Stimulated activated CD4-positive, alpha-beta T cell treated with anti-CD3 and anti-CD28 coated beads, Interleukin-12 subunit alpha, Interleukin-12 subunit beta, amount 100 ng/mL, for 4 hours (primary cell): ENCODE measurements at places on chromosomes 12 and 14.
A peak's percentile ranks its signal among the peaks of the same experiment; 100 is the strongest.

- DNase-seq = peak; percentile 74
Observed at GRCh38 chr12:107320033-107320928, 226.9 kb upstream of the CRY1 start.

DNA sequence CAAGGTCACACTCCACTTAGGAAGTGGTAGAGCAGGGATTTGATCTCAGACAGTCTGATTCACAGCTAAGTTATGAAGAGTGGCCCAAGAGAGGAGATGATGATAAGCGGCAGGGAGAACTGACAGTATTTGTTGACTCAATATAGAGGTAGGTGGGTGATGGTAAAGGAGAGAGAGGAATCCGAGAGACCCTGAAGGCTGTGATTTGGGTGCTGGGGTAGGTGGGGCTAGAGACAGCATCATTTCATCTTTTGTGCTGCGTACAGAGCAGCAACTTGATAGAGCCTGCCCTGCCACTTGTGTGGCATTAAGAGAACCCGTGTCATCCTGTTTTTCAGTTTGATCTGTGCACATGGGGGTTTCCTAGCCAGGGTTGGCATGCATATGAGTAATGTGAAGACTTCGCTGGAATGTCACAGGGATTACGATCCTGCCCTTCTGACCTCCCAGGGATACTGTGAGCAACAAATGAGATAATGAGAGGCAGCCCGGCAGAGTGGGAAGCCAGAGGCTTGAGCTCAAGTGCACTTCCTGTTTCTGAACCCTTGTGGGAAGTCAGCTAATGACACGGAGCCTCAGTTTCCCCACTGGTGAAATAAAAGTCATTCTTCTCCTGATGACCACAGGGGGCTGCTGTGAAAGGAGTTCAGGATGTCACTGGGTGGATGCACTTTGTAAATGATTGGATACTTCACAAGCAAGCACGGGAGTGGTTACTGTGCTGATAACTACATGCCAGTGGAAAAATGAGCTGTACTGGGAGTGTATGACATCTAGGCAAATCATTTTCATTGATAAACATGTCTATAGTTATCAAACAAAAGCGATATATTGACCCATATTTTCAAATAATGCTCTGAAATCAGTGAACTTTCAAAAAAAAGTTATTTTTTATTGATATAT lies 59.5 kb upstream of the IGF1 start:
- no peak for DNase-seq

DNA sequence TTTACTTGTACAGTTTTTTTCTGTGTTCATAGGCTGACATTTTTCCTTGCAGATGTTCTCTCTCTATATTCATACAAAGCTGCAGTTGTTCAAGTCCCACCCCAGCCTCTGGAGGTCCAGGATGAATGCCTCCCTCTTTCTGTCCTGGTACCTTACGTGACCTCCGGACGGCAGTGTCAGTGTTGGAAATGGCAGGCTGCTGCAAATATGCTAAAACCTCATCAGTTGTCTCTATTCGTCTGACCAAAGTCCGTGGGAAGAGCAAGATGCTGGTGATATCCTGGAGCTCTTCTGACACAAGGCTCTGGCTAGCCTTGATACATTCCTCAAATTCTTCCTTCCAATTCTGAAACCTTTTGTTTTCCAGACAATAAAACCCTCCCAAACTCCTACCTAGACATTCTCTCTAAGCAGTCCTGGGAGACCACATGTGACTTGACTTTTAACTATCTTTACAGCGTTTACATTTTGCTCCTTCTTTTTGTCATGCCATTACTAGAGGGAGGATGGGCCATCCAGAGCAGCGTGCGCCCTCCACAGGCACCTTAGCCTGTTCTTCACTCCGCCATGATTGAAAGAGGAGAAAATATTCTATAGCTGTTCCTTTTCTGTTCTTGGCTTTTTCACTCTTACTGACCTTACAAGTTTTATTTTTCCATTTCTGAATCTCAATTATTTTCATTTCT lies 143.6 kb downstream of the RGS6 start:
- DNase-seq = no peak

DNA sequence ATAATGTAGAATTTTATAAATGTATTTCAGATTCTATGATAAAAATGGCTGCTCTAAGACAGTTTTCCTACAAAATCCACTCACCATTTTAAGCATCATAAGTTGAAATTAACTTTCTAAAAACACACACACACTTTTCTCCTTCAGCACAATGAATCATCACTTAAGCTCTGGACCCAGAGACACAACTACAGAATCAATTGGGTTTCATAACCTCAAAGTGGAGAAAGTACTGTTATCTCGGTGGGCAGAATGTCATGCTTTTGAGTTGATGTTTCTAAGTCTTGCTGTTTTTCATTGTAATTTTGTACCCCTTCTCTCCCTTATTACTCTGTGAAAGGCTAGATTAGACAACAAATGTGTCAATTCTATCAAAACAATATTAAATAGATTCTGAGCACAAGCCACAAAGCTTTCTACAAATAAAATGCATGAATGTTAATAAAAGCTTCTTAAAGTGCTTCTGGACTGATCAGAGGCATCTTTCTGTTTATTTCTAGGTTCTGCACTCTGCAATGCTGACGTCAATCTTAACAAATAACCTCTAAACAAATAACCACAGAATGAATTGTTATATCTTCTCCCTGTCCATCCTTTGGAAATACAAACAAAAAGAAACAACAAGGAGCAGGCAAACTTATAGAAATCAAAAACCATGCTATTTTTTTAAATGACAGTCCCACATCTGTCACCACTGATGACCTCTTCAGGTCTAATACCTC lies 8.2 kb downstream of the IPO8 start:
- DNase-seq = no peak

DNA sequence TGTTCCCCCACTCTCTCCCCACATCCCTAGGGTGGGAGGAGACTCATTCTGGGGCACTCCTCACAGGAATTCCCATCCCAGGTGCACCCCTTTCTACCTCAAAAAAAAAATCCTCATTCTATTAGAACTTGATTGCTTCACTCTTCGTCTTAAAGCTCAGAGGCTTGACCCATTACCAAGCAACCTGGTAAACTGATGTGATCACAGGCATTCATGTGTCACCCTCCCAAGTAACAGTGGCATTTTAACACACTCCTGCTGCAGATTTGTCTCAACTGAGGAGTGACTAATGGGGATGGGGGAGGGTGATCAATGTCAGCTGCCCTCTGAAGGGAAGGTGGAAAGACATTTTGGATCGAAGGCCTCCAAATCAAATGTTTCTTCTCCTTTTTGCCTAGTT lies 78.1 kb upstream of the PTHLH start:
- no peak for DNase-seq

DNA sequence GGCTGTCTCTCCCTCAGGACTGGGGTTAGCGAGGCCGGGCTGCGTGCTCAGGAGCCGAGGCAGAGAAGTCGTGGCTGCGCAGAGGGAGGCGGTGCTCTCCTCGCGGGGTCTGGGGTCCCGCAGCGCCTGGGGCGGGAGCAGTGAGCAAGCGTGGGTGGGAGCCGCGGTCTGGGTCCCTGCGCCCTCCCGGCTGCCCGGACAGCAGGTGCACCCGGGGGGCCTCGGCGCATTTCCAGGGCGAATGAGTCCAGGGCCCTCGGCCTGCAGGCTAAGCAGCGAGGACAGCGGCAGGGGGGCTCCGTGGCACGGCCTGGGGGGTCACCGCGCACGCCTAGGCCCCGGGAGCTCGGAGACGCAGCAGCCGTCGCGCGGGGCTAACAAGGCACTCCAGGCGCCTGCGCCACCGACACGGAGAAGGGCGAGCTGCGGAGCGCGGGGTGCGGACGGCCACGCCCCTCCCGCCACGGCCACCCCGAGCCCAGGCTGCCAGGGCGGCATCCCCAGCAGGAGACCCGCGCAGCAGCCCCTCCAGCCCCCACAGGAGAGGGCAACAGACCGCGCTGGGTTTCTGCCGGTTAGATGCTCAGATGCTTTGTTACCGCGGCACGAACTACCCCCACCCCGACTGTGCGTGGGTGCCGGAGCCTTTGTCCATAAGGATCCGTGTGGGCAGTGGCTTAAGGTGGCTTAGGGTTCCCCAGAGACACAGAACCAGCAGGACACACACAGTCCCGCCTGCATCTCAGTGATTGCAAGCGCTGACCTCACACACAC lies 117.7 kb upstream of the C14orf180 start:
- no peak for DNase-seq

- DNase-seq = no peak
Observed at GRCh38 chr14:66234411-66234810, 251.8 kb upstream of the CCDC196 start.

GRCh38 chr12:89999699-90000505 lies 291.3 kb upstream of the ATP2B1 start:
- DNase-seq = no peak

DNA sequence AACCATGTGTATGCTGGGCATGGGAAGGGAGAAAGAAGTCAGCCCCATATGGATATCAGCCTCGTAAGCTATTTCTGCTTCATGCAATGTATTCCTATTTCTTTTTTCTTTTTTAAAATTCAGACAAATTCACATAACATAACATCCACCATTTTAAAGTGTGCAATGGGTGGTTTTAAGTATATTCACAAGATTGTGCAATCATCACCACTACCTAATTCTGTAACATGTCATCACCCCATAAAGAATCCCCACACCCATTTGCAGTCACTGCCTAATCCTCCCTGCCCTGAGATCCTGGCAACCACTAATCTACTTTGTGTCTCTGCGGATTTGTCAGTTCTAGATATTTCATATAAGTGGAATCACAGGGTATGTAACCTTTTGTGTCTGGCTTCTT lies 9.5 kb downstream of the POMT2 start:
- DNase-seq = no peak

GRCh38 chr14:76564471-76565422 lies 188.8 kb downstream of the ESRRB start:
- no peak for DNase-seq

DNA sequence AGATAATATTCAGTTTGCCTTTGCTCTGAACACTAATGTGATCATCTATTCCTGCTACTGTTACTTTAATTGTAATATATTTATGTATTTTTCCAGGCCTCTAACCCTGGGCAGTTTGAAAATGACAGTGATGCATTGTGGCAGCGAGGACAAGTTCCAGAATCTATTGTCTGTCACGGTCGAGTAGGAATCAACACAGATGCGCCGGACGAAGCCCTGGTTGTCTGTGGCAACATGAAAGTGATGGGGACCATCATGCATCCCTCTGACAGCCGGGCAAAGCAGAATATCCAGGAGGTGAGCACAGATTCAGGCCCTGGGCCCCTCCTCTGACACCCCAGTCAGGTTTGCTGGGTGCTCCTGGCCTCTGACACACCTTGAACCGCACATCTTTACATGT lies 78.5 kb downstream of the MYRFL start:
- DNase-seq = no peak

- no peak for DNase-seq
Observed at GRCh38 chr12:57149245-57149900, 2.0 kb upstream of the LRP1-AS start.

DNA sequence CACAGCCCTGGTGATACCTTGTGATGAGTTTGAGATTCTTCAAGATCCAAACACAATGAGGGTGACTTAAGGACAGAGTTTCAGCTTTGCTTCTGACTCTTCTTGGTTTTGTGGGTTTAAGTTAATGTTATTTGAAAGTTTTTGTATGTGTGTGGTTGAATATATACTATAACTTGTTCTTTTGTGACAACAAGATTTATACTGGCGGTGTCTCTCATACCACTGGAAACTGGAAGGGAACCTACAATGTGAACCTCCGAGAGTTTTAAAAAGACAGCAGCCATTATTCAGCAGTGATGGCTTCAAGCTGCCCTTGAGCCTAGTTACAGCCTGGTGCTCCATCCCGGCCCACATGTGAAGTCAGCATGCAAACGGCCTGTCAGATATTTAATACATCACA lies 87.9 kb upstream of the IGF1 start:
- DNase-seq = no peak

- peak; percentile 68 for DNase-seq
Observed at GRCh38 chr12:132414634-132415326, 75.2 kb upstream of the FBRSL1 start.

GRCh38 chr14:96065661-96066459 lies 26.7 kb downstream of the C14orf132 start:
- DNase-seq = no peak

- DNase-seq = peak; percentile 33
Observed at GRCh38 chr12:62813031-62813829, 121.7 kb downstream of the PPM1H start.

DNA sequence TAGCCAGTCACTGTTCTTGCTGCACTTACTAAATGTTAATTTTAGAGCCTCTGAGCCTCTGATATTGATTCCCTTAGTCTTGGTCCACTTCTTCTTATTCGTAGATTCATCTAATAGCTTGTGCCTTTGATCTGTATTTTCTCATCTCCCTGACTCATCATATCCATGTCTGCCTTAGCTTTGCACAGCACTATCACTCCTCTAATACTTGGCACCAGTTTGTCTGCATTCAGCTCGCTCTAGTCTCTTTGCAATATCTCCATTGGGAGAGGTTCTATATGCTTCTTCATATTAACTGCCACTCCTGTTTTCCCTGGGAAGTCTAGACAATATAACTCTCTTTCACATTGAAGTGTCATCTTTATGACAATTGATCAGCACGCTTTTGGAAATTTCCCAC lies 68.5 kb upstream of the CSRP2 start:
- no peak for DNase-seq

DNA sequence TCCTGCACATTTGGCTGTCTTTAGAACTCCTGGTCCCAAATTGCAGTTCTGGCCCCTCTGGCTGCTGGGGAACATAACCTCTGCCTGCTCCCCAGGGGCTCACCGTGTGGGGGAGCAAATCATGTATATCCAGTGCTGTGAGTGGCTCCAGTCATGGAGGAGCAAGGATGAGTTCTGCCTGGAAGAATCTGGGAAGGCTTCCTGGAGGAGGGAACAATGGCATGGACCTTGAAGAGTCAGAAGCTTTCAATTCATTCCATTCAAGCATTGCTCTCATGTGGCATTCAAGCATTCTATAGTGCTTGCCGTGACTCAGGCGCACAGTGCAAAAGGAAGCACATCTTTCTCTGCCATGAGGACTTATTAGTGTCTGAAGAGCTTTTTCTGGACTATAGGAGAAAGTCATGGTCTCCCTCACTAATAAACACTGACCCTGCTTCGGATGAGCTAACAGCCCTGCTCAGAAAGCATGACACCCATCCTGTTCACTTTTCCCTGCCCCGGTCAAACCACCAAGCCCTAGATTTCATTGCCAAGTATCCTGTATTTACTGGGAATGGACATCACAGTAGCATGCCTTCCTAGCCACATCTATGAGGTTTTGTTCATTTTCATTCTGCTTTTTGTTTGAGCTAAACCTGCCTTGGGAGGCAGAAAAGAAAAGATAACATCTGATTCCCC lies 3.5 kb downstream of the IFI27 start:
- DNase-seq = no peak

- no peak for DNase-seq
Observed at GRCh38 chr14:50397390-50398188, 908 bp upstream of the CDKL1 start.

GRCh38 chr12:31732926-31733548 lies 4.2 kb upstream of the AMN1 start:
- DNase-seq = no peak

GRCh38 chr12:131941987-131942341 lies 7.8 kb upstream of the EP400 start:
- DNase-seq = no peak

DNA sequence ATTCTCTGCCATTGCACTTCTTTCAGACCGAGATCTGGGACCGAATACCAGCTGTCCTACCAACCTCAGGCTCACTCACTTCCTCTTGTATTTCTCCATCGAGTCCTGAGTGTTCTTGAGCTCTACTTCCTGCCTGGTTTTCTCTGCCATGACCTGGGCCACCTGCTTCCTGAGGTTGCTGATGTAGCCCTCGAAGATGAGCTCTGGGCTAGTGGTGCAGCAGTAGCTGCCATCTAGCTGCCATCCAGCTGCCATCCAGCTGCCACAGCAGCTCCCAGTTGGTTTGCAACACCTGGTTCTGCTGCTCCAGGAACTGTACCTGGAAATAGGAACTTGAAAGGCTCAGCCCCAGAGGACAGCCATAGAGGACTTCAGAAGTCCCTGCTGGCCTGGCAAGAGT lies 15.0 kb upstream of the KRT73 start:
- DNase-seq = no peak
